ENCODE measurements at places on chromosomes 3 and 15.

DNA sequence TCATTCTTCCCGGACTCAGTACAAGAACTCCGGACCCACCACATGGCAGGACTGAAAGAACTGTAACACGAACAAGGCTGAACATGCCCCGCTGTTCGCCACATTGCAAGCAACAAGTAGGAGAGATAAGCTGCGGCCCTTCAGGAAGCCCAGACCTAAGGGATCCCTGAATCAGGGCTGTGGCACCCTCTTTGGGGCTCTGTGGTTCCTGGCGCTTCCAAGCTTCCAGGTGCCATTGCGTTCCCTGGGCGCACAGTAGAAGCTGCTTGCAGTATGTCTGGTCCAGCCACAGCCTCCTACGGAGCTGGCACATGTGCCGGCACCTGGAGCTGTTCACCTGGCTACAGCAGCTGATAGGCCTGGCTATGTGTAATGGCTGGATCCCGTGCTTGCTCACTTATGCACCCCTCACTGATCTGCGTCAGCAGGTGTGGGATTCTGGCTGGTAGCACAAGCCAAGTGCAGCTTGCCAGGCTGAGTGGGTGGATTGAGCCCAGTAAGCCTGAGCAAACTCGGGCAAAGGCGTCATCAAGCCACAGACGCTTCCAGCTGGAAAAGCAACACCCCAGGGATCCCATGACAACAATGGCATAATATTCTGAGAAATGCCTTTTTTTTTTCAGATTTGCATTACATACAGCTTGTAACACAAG is 748.6 kb upstream of the GBE1 start:
- DNase-seq, result no peak

DNA sequence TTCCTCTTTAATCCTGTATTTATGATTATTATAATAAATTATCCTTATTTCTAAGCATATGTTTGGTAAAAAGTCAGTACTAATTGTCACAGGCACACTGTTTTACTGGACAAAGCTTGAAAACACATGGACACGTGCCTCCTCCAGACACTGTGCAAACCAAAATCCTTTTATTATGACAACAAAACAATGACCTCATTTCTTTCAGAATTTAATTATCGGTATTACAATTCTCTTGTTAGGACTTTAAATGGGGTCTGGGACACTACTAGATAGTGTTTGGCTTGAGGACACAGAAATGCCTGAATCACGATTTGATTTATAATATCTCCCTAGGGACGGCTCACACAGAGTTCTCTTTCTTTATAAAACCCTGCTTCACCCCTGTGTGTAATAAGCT is 107.3 kb upstream of the IGSF10 start:
- no peak for DNase-seq

DNA sequence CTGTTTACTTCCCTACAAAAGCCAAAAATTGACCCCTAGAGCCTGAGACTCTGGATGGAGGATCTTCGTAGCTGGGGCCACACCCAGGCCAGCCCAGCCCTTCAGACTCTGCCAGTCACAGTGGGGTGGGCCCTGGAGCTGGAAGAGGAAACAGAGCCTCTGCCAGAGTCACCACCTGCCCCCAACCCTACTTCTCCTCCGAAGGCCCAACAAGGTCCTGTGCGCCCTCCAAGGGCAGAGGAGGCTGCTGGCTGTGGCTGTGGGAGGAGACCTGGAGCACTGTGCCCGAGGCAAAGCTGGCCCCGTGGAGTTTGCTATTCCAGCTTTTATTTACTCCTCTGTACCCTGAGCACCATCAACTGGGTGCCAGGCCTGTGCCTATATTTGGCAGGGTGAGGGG is 19.0 kb downstream of the CISH start:
- DNase-seq, result no peak

DNA sequence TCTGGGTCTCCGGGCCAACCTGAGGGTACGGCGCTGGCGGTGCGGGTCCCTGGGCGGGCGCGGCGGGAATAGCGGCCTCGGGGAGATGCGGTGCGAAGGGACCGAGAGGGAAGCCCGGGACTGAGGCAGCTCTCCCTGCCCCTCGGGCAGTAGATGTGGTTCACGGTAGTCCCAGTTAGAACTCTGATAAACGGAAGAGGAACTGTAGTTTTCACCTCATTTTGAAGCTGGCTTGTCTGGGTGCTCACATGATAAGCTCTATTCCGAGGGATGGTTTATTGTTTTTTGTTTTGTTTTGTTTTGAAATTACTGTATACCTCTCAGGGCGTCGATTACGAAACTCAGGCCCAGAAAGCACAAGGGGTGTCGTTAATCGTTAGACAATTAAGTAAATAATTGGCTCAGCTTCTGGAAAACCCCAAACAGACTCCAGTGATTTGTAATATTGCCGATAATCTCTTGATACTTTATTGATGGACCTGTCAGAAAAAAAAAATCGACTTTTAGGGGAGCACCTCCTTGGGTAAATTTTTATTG is 413 bp downstream of the NUSAP1 start:
- peak; percentile 12 for DNase-seq

- peak; percentile 66 for DNase-seq
Measured at GRCh38 chr3:20080956-20081554, 40.8 kb downstream of the KAT2B start.

- DNase-seq, result peak; percentile 40
Measured at GRCh38 chr3:15623535-15624440, 22.2 kb downstream of the BTD start.

DNA sequence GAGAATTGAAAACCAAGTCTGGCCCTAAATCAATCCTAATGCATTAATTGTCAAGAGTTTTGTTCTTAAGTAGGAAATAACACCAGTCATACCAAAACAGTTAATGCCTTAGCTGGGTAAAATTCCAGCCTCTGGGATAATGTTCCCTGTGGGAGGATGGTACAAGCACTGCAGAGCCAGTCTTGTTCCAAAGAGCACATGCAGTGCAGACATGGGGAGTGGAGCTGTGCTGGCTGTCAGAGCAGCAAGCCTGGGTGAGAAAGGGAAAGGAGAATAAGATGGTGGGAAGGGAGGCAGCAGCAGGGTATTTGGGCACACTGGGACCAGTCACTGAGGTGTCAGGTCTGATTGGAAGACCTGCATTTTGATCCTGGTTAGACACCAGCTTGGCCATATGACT is 12.1 kb downstream of the ALAS1 start:
- DNase-seq, result no peak

All from CD4-positive, alpha-beta T cell treated with Interleukin-2 at 100 ng/mL for 4 hours (primary cell).